HFFc6 (cell line): ENCODE measurements at places on chromosomes 11 and 22. TPM values are rescaled to one million over a fixed set of nuclear protein-coding genes. Genes with fewer than 3 reads are reported as not detected.

The OR52I2 gene
- total RNA-seq = not detected in 3 replicates

- no peak for DNase-seq
Observed at GRCh38 chr22:17860220-17860965, 86.1 kb upstream of the BID start.

DNA sequence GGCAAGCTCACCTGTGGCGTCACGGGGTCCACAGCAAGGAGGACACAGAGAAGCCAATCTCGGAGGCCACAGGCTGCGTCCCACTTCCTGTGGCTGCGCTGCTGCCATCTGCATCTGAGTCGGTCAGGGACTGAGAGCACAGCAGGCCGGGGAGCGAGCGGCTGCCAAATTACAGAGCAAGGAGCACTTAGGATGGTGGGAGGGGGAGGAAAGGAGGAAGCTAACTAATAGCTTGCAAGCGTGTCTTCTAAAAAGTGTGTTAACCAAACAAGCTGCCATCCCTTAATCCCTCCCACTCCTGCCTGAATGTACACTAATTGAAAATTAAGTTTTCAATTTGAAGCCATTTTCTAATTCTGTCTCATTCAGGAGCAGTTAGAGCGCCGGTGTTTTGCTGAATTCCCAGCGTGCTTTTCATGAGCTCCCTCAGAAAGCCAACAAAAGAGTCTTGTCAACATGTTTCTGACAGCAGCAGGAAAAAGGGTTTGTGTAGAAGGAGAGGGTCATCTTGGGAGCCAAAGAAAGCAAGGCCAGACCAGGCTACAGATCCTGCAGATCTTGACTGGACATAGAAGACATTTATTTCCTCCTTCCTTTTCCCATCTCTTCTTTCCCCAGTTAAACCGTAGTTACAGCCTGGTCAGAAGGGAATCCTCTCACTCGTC lies 42.4 kb upstream of the API5 start:
- DNase-seq = no peak

DNA sequence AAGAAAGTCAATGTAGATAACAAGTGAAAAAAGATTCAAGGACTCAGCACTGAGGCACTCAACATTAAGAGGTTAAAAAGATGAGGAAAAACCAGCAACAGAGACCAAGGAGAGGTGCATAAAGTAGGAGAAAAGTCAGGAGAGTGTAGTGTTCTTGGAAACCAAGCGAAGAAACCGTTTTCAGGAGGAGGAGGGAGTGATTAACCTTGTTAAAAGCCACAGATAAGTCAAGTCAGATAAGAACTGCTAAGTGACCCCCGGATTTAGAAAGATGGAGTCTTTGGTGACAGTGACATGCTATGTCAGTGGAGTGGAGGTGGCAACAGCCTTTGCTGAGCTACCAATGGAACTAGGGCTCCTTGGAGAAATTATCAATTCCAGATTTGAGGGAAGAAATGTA lies 13.9 kb upstream of the NARS2 start:
- DNase-seq = no peak

The SLC1A2 gene
- total RNA-seq = 1.7 and 1.9 TPM in 2 replicates

GRCh38 chr11:86919557-86920210 lies 35.5 kb downstream of the FZD4 start:
- peak; percentile 68 for DNase-seq

The GGTLC3 gene
- total RNA-seq = not detected in 3 replicates

DNA sequence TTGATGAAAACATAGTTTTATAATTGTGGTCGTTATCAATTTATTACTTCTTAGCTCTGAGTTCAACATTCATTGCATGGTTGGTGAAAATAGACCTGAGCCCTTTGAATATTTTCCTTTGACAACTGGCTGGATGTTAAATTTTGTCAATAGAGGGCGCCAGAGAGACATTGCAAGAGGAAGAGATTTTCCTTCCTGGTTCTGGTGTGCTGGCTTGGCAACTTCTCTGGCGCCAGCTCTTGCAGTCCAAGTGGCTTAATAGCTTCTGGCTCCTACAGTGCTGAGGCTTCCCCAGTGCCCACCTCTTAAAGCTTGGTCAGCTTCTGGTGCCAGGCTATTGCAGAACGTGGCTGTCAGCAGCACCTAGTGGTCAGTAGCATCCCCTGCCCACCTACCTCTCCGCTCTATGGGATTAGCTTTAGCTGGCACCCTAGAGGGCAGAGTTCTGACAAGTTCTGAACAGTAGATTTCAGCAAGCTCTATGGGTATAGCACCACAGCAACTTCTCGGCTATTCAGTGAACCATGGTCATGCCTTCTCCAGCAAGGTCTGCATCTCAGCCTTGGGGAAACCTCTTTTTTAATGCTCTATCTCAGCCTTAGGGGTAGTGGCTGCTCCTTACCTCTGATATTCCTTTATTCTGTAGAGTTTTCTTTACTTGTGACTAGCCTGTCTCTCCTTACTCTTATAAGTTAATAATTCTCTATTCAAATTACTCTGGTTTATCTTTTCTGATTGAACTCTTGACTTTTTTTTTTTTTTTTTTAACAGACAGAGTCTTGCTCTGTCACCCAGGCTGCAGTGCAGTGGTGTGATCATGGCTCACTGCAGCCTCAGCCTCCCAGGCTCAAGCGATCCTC lies 59.4 kb downstream of the ACER3 start:
- DNase-seq = peak; percentile 83

- no peak for DNase-seq
Observed at GRCh38 chr11:107446822-107447431, 10.7 kb downstream of the CWF19L2 start.

- DNase-seq = no peak
Observed at GRCh38 chr22:28016781-28017557, 97.9 kb upstream of the PITPNB start.
